Kidney capillary endothelial cell (primary cell): ENCODE measurements at places on chromosomes 2 and 18.
A peak's percentile ranks its signal among the peaks of the same experiment; 100 is the strongest.

GRCh38 chr2:53504507-53504906 is 263.1 kb upstream of the CHAC2 start:
- no peak for DNase-seq

- peak; percentile 75 for DNase-seq
Observed at GRCh38 chr18:62999392-62999791, 284.1 kb downstream of the PHLPP1 start.

DNA sequence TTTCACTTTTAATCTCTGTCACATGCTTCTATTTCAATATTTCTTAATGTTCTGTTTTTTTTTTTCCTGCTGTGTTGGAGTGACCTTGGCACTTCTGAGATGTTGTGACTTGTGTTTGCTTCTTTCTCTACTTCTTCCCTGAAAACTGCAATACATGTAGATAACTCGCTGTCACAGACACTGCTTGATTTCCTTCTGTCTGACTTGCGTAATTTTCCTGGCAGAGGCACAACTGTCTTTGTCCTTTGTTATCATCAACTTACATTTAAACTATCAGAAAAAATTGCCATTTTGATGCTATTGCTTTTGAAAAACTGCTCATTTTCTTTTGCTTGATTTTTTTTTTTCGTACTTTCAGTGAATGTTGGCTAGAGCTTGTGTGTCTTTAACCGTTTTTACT is 69.0 kb downstream of the BABAM2 start:
- DNase-seq: peak; percentile 22

- DNase-seq: no peak
Observed at GRCh38 chr18:2441544-2441943, 129.8 kb downstream of the METTL4 start.
